ENCODE measurements at places on chromosomes 3 and 15. TPM values are rescaled to one million over a fixed set of nuclear protein-coding genes. Genes with fewer than 3 reads are reported as not detected.

ZNF860 gene
- total RNA-seq, result 0.98 TPM

IL20RB gene
- total RNA-seq, result 0.33 TPM

LRRN1 gene
- total RNA-seq, result not detected

TGM5 gene
- not detected for total RNA-seq

PIK3CA gene
- total RNA-seq, result 29.7 TPM

CNTN4 gene
- 0.33 TPM for total RNA-seq

ACKR4 gene
- total RNA-seq, result 2.9 TPM

GOLGA6A gene
- total RNA-seq, result not detected

CXCR6 gene
- not detected for total RNA-seq
